ENCODE measurements at places on chromosomes 7 and 10.

DNA sequence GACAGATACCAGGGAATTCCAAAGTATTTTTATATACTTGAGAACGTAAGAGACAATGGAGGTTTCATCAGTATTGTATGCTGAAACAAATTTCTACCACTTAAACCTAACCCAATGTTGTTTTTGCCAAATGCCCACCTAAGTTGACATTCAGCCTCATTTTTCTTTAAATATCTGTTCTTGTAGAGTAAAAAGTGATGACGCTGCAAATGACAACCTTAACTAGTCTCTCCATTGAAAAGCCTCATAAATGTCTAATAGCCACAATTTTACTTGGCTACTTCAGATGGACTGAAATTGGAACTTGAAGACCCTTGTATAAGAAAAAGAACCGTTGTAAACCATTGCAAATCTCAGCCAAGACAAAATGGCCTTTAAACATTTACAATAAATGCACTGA is 176.9 kb downstream of the CRPPA start:
- DNase-seq, result no peak

DNA sequence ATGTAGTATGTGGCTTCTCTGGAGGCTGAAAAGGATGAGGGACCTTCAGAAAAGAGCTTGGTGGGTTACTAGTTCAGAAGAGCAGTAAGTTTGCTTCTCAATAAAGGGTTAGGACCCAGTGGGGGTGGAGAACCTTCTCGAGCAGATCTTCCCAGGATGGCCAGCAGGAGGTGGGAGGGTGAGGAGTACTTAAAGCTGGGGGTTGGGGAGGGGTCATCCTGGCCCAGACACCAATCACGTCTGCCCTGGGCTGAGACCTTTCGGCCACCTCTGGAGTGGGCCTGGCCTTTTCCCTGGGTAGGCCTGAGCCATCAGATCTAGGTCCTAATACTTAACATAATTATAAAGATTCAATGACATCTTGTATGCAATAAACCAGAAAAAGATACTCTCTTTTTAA is 149.0 kb upstream of the TCF7L2 start:
- DNase-seq, result no peak

DNA sequence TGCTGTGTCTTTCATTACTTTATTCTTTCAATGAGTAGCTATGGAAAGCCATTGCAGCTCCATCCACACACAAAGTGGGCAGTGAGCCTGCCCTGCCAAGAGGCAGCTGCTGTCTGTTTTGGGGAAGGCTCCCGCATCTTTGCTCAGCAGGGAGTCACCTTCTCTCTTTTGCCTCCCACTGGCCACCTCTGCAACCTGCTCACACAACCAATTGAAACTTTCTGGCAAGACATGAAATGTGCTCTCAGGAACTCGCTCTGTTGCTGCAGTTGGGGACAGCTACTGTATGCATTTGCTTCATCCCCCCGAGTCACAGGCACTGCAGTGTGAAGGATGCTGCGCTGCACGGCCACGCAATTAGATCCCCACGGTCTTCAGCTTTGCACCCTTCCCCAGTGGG is 244.8 kb upstream of the NFE2L3 start:
- no peak for DNase-seq

DNA sequence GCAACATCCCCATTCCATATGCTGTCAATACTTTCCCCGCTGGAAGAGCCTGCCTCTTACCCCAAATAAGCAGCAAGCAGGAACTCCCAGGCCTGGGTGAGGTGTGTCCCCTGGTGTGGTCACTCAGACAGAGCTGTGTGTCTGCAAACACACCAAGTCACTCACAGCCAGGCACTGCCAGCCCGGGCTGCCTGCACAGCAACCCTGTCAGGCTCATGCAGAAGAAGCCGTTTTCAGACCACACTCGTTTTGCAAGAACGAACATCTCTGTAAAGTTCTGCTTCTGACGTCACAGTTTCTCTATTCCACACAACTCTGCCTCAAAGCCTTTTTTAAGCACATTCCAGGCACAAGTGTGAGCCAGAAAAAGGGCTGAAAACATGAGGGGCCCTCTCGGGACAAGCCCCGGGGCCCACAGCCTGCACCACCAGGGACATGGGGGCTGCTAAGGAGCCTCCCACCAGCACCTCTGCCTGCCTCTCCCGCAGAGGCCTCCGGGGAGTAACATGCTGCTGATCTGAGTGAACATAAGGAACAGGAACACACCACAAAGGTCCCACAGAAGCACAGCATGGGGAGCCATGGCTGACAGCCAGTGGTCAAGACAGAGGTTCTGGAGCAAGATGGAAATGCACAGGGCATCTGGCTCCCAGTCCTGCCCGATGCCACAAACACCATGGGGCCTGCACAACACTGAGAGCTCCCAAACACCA is 11.4 kb downstream of the PTPRN2 start:
- DNase-seq, result no peak

GRCh38 chr7:112145206-112145605 is 61.0 kb downstream of the DOCK4 start:
- DNase-seq, result no peak

DNA sequence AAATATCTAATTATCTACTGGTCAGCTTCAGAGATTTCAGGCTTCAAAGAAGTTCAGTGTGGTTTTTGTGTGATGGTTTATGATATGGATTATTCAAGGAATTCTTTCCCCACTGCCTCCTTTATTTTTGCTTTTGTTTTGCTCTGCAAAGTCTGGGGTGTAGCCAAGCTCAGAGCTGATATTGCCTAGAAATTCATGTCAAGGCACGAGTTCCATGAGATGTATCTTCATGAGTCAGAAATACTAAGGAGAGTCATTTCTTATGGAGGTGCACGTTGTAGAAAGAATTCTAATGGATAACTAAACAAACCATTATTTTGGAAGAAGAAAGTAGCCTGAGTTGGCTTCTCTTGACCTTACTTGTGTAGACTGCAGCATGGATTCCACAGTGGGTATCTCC is 37.4 kb downstream of the VIM start:
- no peak for DNase-seq

DNA sequence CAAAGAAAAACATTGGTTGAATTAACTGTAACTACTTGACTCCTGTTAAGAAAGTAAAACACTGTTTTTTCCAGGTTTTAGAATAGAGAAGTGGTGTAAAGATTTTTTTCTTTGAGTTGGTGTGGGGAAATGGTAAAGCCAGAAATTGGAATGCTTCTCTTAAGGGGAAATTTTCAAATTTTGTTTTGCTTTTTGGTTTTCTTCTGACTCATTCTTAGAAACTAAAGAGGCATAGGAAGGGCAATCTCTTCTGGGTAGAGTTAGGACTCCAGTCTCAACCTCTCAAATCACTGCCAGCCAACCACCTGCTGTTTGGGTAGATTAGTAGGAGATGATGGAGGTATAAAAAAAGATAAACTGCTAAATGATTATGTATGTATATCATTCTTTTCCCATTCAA is 47.7 kb upstream of the STRIP2 start:
- no peak for DNase-seq

GRCh38 chr10:35426657-35427056 is 90.3 kb downstream of the CCNY start:
- no peak for DNase-seq

GRCh38 chr10:86598151-86598550 is 56.2 kb upstream of the OPN4 start:
- DNase-seq, result no peak

- no peak for DNase-seq
Observed at GRCh38 chr7:104371216-104371979, 43.0 kb downstream of the LHFPL3 start.

GRCh38 chr10:127578259-127578960 is 29.3 kb downstream of the NPS start:
- no peak for DNase-seq

- DNase-seq, result no peak
Observed at GRCh38 chr10:117364110-117364960, 10.9 kb downstream of the PDZD8 start.

GRCh38 chr7:35390146-35390545 is 136.2 kb upstream of the TBX20 start:
- no peak for DNase-seq

- DNase-seq, result no peak
Observed at GRCh38 chr7:29858191-29858951, 52.1 kb downstream of the WIPF3 start.

DNA sequence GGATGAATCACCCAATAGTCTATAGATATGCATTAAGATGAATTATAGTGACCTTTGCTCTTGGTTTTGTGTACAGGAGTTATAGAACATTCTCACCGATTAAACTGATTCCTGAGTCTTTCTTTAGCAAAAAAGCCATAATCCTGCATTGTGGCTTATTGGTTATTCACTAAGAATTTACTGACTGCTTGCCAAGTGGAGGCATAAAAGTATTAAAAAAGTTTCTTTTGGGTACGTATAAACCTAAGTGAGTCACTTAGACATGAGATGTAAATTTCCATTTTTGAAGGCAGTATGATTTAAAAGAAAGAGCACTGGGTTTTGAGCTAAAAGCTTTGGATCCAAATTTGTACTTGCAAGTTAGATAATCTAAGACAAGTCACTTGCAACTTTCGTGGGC is 100.7 kb downstream of the CDK6 start:
- no peak for DNase-seq

DNA sequence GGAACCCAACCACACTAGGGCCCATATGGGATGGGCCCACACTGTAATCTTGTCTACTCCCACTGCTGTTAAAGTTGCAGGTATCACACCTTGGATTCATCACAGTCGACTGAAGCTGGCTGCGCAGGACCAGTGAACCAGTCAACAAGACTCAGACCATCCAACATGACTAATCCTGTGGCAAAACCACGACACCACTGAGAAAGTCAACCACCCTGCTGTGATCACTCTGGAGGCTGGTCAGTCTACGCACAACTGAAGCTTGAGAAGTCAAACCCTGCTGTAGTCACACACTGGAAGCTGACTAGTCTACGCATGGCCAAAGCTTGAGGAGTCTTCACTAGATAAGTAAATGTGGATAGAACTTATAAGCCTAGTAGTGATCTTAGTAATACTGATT is 9.6 kb upstream of the CYREN start:
- DNase-seq, result no peak

DNA sequence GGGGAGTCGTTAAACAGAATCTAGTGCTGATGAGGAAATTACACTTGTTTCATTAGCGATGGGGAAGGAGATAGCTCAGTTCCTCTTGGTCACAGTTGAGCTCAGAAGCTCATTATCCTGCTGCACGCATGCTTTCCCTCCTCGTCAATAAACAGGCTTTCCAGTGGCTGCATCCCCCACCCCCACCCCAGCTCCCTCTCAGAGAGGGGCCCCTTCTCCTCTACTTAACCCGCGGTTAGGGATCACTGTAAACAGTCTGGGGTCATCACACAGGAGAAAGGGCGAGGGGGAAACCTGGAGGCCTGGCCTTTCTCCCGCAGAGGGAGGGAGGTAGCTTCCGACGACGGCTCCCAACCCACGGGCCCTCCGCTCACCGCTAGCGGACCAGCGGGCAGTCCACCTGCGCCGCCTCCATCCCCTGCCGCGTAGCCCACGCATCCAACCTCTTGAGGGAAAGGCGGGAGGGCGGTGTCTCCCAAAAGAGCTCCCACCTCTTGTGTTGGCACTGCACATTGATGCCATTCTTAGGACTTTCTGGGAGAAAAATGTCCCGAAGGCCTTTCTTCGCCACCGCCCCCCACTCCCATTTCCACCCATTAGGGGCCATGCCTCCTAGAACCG is 80.8 kb downstream of the PAX2 start:
- DNase-seq, result no peak

GRCh38 chr10:31484431-31485135 is 165.6 kb downstream of the ZEB1 start:
- no peak for DNase-seq
